ENCODE measurements at places on chromosomes 1 and 21.
A peak's percentile ranks its signal among the peaks of the same experiment; 100 is the strongest.

DNA sequence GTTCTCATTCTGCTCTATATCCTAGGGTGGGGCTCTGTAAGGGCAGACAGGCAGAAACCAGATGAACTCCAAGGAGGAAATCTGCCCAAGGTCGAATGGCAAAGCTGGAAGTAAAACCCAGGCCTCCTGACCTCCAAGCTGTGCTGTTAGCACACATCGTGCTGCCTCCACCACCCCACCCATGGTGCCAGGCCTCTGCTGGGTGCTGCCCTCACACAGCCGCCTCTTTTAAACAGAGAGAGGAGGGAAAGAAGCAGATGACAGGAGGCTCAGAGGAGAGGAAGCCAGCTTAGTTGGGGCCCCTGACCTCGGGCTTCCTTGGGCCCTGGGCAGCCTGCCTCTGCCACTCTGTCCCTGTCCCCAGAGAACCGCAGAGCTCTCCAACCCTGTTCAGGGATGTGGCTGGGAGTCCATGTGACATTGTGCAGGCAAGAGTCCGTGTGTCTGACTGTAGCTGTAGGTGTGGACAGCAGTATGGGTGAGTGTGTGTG lies 1.1 kb downstream of the SYNC start:
- DNase-seq: no peak

DNA sequence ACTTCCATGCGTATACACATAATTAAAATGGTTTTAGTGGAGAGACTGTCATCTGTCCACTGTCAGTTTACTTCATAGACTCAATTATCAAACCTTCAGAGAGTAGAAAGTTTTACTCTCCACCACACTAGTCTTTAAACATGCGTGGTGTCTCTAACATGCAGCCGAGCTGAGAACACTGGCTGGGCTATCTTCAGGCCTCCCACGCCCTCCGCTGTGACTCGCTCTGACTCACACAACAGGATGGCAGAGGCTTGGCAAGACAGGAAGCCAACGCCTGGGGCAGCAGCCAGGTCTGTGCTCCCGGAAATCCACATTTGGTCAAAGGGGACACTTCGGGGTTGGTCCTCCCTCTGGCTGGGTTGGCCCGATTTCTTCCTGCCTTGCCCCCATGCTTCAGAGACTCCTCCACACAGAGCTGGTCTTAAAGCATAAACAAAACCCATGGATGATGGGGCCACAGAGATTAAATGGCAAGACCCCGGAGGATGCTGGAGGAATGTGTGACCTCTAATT lies 22.7 kb upstream of the IFNGR2 start:
- peak; percentile 84 for DNase-seq

DNA sequence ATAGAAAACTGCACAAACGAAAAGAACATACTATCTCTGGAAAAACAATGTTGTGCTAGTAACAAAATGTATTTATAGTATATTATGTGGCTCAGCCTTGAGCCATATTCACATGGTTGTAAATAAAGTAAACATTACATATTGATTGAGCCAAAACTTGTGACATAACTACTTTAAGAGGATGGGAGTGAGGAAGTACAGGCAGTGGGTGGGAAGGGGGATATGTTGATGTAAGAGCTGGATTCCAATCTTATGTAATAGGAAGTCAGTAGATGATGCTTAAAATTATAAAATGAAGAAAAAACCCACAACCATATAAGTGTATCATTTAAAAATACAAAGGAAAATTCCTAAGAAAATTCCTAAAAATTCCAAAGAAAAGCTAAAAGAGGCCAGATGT lies 42.7 kb downstream of the RHOU start:
- DNase-seq: no peak

GRCh38 chr1:91754348-91754747 lies 131.6 kb downstream of the TGFBR3 start:
- DNase-seq: no peak

- no peak for DNase-seq
Observed at GRCh38 chr1:162250004-162250730, 126.5 kb downstream of the SPATA46 start.

DNA sequence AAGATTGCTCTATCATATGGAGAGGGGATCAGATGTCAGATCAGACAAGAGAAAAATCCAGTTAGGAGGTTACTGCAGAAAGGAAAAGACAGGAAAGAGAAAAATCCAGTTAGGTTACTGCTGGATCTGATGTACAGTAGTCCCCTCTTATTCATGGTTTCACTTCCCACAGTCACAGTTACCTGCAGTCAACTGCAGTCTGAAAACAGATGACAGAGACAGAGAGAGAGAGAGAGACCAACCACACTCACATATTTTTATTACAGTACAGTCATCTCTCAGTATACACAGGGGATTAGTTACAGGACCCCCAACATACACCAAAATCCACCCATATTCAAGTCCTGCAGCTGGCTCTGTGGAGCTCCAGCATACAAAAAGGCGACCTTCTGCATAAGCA lies 29.3 kb downstream of the NUP133 start:
- DNase-seq: no peak

DNA sequence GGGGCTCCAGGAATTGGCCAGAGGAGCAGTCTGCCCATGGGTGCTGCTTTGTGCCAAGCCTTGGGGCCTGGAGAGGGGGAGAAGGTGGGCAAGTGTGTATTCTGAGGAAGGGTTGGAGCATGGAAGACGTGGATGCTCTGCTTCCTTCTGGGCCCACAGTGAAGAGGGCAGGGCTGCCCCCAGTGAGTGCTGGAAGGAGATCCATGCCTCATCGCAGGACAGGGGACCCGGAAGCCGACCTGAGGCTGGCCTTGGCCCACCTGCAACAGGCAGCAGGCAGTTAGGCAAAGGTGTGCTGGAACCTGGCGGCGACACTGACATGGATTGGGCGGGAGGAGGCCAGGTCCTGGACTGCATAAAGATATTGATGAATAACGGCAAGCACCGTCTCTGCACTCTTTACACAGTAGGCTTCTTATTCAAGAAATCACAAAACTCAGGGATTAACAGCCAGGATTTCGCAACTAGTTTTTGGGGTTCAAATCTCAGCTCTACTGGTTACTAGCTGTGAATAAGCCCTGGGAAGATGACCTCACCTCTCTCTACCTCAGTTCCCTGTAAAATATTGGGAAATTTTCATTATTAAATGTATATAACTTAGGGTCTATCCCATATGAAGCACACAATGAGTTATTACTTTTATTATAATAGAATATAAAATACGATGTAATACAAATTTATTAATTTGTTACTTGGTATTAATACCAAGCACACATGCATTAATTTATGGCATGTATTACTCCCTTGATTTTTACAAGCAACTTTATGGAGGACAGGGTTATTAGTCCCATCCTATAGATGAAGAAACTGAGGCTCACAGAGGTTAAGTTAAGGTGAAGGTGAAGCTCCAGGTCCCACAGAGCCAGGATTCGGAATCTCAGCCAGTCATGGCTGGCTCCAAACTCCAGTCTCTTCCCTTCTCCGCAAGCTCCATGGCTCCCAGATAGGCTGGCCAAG lies 62.3 kb downstream of the DHRS3 start:
- DNase-seq: no peak

DNA sequence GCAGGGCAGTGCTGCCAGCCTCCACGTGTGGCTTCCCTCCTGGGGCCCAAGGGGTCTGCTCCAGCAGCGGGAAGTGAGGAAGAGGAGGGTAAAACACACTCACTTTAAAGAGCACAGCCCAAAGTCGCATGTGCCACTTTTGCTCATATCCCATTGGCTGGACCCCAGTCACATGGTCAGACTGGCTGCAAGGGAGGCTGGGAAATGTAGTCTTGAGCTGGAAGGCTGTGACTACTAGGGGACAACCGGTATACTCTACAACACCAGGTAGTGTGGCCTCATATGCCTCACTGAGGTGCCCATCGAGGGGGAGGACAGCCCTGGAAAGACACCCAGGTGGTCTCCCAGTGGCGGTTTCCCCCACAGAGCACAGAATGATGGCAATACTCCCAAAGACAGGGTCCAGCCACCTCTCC lies 45.2 kb downstream of the CAMK2N1 start:
- DNase-seq: no peak

GRCh38 chr1:240538776-240539430 lies 73.1 kb downstream of the GREM2 start:
- DNase-seq: no peak

- DNase-seq: no peak
Observed at GRCh38 chr1:90175490-90176167, 180.7 kb downstream of the ZNF326 start.

DNA sequence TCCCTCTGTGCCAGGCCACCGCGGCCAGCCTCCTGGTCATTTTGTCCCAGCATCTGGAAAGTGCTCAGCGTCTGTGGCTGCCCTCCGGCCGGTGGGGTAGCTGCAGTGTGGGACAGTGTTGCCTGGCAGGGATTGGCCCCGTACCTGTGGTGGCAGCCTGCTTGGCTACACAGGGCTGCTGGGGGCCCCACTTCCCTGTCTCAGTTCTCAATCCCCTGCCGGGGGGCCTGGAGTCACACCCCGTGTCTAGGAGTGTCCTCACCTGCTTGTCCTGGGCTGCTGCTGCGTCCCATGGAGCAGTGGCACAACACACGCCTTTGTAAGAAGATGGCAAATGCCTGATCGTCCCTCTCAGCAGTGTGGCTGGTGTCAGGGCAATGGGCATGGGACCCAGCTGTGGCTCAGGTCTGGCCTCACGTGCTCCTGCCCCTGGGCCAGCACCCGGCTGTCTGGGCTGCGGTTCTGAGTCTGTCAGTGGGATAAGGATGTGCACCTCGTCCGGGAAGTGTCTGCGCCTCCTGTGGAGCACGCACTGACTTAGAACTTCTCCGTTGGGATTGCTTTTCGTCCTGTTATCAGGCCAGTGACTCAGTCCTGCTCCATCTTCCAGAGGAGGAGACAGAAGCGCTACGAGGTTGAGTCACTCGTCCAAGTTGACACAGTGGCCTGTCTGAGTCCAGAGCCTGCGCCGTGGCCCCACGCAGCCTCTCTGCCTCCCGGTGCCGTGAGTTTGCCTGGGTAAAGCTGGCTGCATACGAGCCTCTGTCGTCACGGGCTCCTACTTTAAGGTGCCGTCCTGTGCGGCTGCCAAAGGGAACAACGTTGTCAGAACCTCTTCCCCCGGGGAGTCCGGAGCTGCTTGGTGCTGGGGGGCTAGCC lies 41.0 kb downstream of the CRYAA start:
- no peak for DNase-seq

- DNase-seq: no peak
Observed at GRCh38 chr1:79847700-79848099, 841.2 kb upstream of the ADGRL4 start.

GRCh38 chr1:66693856-66694255 lies 58.4 kb upstream of the DYNLT5 start:
- DNase-seq: no peak

DNA sequence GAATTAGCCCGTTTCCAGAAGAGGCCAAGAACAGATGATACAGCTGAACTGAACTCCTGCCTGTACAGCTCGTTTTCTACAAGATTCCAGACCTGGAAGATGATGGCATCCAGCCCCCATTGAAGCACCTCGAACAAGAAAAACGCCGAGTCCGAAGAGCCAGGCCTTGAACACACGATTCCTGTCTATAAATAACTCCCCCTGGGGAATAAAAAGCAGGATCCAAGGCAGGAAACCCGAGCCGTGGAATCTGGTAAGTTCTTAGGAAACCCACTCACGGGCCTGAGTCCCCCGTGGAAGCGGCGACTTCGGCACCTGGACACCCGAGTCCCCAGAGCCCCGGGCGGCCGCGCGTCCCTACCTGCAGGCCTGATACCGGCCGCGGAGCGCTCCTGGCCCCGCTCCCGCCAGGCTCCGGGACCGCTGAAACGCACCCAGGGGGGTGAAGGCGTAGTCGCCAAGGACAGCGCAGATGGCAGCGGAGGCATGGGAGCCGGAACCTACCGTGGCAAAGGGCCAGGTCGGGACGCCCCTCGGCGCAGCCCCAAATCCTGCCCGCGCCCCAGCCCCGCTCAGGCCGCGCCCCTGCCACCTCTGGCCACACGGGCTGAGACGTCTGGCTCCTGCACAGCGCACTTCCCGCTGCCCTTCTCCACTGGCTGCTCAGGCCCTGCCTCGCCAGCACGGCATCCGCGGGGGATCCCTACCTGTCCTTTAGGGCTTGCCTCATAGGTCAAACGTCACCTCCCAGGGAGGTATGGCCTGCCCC lies 14.0 kb upstream of the HLCS start:
- no peak for DNase-seq

DNA sequence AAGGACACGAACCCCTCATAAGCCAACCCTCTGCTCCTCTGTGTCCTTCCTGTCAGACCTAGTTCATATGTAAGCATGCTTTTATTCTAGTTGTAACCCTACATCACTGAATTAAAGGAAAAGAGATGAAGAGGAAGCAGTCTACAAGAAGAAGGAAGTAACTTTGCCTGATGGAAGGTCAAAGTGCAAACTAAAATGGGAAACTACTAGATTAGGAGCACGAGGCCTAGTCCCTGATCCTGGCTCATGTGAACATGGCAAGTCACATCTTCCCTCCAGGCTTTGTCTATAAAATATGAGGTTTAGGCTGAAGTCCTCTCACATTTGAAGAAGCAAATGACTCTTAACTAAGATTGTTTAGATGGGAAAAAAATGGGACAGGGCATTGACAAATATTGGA lies 13.2 kb downstream of the ZMYND12 start:
- no peak for DNase-seq

GRCh38 chr1:92980732-92981647 lies 19.7 kb upstream of the DIPK1A start:
- DNase-seq: no peak

DNA sequence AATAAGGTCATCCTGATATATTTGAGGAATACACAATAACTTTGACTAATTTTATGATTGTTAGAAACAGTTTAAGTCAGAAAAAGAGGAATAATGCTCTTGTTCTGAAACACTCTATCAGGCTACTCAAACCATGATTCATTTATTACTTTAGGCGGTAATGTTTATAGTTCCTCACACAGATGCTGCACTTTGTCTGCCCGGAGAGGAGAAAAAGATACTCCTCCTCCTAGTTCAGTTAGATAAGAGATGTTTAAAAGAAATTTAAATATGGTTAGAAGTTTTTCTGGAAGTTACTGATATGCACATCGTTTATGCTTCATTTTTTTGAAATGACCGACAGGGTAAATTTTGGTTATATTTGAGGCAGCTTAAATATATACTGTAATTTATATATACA lies 103.0 kb downstream of the ZMYM4 start:
- DNase-seq: no peak

- DNase-seq: no peak
Observed at GRCh38 chr1:238119060-238119459, 228.3 kb upstream of the ZP4 start.

GRCh38 chr21:22703521-22703920 lies 1705.3 kb downstream of the NCAM2 start:
- no peak for DNase-seq

Measured in stimulated activated CD8-positive, alpha-beta memory T cell treated with anti-CD3 and anti-CD28 coated beads, Interleukin-4, amount 100 ng/mL, for 4 hours (primary cell).